ENCODE measurements at places on chromosomes 16 and 17. TPM values are rescaled to one million over a fixed set of nuclear protein-coding genes. Genes with fewer than 3 reads are reported as not detected.

The HOXB13 gene
- total RNA-seq = not detected

The CPNE7 gene
- 1.7 TPM for total RNA-seq

The VMO1 gene
- total RNA-seq = 1.0 TPM

The LITAFD gene
- total RNA-seq = not detected

The GGT6 gene
- not detected for total RNA-seq

The NOMO2 gene
- total RNA-seq = 130 TPM

All from endodermal cell (in vitro differentiated cells).